ENCODE measurements at places on chromosomes 4 and X.

- DNase-seq, result no peak
Measured at GRCh38 chr4:15149234-15149838, 147.1 kb downstream of the CPEB2 start.

GRCh38 chr4:128427832-128428366 is 140.3 kb upstream of the PGRMC2 start:
- peak; percentile 3 for DNase-seq

DNA sequence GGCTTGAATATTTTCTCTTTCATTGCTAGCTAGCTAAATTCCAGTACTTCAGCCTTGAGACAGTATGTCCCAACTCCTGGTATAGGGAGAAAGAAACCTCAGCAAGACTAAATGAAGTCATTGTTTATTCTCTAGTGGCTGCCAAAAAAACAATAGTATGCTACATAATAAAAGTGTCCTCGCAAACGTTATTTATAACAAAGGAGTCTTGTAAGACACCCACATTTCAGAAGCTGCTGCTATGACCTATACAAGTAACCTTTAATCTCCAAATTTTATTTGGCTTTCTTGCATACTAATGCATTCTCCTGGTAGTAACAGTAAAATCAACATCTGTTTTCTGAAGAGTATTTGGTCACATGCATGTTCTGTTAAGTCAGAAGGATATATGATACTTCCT is 28.8 kb downstream of the NEK1 start:
- DNase-seq, result no peak

DNA sequence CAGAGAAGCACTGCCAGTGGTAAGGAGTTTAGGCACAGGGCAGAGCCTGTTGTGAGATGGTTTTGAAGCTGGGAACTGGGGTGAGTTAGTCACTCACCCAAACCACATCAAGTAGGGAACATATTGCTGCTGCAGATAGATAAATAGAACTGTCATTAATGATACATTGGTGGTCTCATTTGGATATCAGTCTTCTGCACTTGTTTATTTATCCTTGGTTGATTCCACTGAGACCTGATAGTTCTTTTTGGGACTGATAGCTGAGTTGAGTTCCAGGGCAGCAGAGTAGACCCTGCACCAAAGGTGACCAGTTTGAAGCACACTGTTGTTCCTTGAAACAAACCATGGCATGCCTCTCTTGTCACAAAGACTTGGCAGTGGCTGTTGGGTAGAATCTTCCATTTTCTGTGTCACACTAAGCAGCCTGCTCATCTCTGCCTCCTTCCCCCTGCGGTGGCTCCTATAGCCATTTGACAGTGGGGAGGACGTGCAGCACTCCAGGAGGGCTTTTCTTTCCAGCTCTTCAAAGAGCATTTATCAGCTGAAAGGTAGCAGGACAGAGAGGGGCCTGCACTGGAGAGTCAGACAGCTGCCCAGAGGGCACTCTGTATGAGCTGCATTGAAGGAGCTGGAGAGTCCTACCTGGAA is 59.7 kb upstream of the TMEM164 start:
- DNase-seq, result no peak

GRCh38 chr4:189088780-189089179 is 851.9 kb upstream of the FRG1 start:
- DNase-seq, result no peak

DNA sequence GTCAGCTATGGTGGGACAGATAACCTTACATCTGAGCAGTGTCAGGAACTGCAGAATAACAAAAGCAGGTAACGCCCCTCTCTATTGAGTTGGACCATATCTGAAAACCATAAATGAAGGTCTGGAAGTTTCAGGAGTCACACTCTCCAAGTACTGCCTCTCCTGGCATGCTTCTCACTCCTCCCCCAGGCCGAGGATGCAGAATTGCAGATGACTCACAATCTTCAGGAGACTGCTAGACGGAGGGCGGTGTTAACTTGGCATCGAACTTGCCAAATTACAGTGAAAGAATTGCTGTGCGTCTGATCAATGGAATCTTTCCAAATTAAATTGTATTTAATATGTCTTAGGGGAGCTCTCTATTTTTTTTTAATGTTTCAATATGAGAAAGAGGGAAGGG is 67.1 kb upstream of the TRIM2 start:
- no peak for DNase-seq

DNA sequence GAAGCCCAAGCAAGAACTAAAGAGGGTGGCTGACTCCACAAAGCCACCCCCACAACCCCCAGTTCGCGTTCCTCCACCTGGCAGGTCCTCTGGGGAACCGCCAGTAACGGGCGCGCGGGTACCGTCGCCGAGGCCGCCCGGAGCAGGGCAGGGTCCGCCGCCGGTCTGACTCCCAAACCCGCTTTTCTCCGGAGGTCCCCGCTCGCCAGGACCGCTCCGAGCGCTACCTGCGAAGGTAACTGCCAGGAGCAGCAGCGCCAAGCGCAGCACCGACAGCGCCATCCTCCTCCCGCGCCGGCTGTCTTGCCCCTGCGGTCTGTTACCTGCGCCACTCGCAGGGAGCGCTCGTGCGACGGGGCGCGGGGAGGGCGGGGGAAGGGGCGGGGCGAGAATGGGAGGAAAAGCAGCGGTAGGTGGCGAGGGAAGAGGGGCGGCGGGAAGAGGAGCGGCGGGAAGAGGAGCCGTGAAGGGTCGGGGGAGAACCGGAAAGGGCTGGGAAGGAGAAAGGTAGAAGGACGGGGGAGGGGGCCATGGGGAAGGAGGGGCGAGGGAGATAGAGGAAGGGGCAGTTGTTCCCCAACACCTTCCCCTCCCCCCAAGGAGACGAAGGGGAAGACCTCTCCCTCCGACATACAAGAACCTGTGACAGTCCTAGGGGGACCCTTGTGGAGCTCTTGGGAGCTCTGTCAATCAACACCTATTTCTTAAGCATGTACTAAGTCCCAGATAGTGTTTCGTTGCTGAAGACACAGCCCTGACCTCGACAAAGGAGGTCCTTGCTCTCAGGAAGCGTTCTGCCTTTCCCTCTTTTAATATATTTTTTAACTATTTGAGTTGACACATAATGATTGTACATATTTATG is at the start of gene SPINK2:
Gene SPINK2 (minus strand): TSS at position 321 of the 863 bp plus-strand sequence. CDS start 39 bp downstream, at position 282.
- DNase-seq, result no peak

- no peak for DNase-seq
Measured at GRCh38 chr4:175731506-175731905, 80.6 kb downstream of the GPM6A start.

DNA sequence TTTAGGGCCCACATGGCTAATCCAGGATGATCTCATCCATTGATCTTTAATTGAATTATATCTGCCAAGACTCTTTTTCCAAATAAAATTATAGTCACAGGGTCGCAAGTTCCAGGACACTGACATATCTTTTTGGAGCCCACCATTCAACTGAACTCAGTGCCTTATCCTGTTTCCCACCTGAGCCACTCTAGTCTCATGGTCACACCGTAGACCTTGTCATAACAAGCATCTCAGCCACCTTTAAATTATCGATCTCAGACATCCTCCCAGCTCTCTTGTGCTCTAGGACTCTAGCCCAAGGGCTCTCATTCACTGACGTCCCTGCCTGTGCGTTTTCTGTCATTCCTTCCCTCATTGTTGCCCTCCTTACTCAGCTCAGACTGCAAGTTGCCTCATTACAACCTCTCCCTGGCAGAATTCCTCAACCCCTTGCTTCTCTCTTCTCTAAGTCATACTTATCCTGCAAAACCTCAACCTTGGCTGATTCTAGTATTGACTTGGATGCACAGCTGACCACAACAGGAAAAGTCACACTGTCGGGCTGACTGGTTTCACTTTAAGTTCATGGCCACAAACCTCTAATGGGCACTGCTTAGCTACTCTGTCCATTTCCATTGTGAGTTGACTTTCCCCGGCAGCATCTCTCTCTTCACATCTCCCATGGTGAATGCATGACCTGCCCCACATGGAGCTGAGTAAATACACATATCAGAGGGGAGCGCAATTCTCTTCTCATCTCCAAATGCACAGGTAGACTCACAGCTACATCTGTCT is 91.0 kb upstream of the TRIM2 start:
- no peak for DNase-seq

DNA sequence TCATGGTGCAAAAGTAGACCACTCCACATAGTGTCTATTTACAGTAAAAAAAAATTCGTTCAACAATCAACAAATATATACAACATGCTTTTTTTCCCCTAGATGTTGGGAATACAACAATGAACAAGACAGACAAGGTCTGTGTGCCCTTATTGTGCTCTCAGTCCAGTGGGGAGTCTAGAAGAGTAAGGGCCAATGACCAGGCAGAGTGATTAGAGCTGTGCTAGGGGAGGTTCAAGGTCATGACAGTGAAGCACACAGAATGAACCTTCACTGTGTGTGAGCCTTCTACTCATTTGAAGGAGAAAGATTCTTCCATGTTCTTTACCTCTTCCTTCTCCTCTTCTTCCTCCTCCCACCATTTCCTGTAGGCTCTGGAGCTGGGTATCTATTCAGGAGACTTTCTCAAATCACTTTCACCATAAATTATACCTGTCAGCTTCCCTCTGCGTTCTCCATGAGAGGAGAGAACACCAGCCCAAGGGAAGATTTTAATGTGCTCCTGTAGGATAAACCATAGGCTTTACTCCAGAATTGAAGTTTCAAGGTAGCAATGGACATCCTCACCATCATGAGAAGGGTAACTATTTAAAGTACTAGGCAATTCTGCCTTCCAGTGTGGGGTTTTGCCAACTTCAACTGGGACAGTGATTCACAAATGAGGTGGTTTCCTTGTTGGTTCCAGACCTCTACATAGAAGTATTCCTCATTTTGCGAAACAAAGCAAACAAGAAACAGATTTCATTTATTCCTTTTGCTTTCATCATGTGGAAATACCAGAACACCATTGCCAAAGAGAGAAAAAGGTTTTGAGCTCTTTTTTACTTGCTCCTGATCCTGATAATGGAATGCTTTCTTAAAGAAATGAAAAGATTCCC is 246.9 kb upstream of the GPC4 start:
- DNase-seq, result no peak

GRCh38 chrX:153624196-153625091 is 22.6 kb upstream of the DUSP9 start:
- no peak for DNase-seq

DNA sequence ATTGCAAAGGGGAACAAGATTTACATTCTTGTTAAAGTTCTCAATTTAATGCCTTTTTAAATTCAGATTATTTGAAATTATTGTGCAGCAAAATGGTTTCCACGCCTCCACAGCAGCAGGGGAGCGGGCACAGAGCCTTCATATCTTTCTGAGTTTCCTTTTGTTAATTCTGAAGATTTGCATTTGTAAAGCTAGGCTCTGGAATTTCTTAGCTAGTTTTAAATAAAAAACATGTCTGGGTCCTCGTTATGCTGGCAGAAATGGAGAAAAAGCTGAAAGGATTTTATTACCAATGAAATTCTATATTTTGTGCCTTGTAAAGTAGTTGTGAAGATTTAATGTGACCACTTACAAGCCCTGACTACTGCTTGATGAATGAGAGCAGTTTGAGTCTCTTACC is 40.8 kb upstream of the MAGED1 start:
- no peak for DNase-seq

DNA sequence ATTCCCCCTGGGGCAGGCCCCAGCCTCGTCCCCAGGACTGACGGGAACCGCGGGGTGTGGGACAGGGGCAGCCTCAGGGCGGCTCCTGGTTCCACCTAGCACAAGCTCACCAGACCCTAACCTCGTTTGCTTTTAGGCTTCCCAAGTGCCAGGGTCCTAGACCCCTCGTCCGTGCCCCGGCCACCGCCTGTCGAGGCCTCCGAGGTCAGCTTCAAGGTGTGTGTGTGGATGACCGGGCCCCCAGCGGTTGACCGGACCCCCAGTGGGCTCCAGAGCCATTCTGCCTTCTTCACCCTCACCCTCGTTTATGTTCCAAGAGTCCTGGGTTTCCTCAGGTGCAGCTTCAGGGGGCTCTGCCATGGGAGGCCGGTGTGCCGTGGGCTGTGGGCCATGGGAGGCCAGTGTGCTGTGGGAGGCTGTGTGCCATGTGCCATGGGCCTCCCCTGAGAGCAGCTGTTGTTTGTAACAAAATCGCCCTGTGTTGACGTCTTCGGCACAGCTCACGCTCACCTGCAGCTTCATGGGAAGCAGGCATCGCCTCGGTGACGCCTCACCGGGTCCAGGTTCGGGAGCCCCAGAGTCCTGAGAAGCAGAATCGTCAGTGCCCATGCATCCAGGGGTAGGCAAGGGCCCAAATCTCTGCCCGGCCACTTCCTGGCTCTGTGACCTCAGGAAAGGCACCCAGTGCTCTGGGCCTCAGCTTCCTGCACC is 43.0 kb upstream of the HMX1 start:
- no peak for DNase-seq

- DNase-seq, result no peak
Measured at GRCh38 chr4:166972071-166972470, 262.2 kb downstream of the SPOCK3 start.

DNA sequence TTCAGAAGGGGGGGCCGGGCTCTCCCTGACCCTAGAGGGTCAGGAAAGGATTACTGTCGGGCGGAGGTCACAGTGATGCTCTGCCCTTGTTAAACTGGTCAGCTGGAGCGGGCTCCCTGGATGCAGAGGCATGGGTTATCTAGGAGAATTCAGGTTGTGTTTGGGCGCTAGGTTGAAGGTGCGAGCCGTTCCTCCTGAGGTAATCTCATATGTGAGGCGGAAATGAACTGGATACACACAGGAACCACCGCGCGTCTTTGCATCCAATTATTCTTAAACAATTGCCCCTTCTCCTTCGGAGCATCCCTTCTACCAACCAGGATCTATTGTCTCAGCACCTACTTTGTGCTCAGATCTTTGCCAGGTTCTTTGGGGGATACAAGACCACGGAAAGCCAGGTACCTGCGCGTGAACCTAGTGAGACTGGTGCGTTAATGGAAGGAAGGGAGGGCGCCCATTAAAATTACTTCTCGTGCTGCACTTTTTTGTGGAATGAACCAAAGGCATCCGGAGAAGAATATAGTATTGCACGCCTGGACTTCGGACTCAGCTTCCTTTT is 28.4 kb downstream of the HAND2 start:
- no peak for DNase-seq

DNA sequence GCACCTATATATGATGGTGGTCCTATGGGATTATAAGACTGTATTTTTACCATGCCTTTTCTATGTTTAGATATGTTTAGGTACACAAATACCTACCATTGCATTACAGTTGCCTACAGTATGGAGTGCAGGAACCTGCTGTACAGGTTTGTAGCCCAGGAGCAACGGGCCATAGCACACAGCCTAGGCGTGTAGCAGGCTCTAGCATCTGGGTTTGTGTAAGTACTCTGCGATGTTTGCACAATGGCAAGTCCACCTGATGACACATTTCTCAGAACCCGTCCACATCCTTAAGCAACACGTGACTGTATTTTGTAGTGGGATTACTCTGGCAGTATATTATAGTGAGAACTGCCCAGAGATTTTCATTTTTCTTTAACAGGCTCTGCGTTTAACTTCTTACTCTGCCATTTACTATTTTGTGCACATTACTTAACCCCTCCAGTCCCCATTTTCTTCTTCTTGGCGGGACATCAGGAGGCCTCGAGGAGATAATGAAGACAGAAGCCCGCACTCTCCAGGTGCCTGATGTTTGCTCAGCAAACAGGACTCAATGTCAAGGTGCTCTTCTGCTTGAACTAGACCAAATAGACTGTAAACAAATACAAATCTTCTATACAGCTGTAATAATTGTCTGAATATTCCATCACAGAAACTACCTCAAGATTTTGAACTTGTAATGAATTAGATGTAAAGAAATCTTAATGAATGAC is 102.0 kb upstream of the PDLIM3 start:
- no peak for DNase-seq
